K562 (cell line): ENCODE measurements at places on chromosomes 5 and 9. TPM values are rescaled to one million over a fixed set of nuclear protein-coding genes. Genes with fewer than 3 reads are reported as not detected.
A peak's percentile ranks its signal among the peaks of the same experiment; 100 is the strongest.

Gene PKD2L2
- polyA plus RNA-seq = not detected in 2 replicates

Gene PTGDS
- polyA plus RNA-seq = 7.0 and 7.1 TPM in 2 replicates

Gene VCP
- 128 and 140 TPM in 2 replicates for polyA plus RNA-seq

- peak; percentile 31 for DNase-seq
- peaks cover 11% of the 10 kb centered on the region; the same call in 2 of the 3 replicates for H3K4me1 ChIP-seq
- no peak overlapping the region for H3K27ac ChIP-seq
- H3K27me3 ChIP-seq = peaks cover 4% of the 10 kb centered on the region; the same call in 1 of the 2 replicates
Measured at GRCh38 chr9:113929634-113930389, 53.7 kb downstream of the ZNF618 start.

GRCh38 chr9:15642369-15642962 lies 89.6 kb downstream of the CCDC171 start:
- no peak overlapping the region for H3K4me3 ChIP-seq
- DNase-seq = peak; percentile 9
- no peaks in the 10 kb centered on the region for H3K27me3 ChIP-seq
- no peaks in the 10 kb centered on the region for H3K36me3 ChIP-seq
- no peak overlapping the region for H3K27ac ChIP-seq
- H3K4me1 ChIP-seq = no peaks in the 10 kb centered on the region

GRCh38 chr9:94779031-94779430 lies 52.5 kb downstream of the AOPEP start:
- H3K4me3 ChIP-seq = no peak overlapping the region
- peak; percentile 49 for DNase-seq
- no peaks in the 10 kb centered on the region for H3K4me1 ChIP-seq
- H3K27me3 ChIP-seq = no peaks in the 10 kb centered on the region
- H3K27ac ChIP-seq = no peak overlapping the region

DNA sequence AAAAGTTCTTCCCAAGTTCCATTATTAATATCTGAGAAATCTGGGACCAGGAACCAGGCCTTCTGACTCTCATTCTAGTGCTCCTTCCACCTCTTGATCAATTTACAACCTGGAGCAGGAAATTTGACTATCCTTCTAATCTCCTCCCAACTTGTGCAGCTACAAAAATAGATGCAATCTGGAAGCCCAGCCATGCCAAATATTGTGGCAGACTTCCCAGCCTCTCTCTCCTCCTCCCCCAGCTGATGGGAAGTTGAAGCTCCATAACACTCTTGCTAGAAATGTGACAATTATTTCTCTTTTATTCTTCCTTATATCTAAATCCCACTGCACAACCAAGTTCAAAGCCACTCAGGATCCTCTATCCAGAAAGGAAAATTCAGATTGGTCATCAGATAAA lies 252.1 kb downstream of the SEC61B start:
- H3K4me3 ChIP-seq = no peak overlapping the region
- H3K36me3 ChIP-seq = no peaks in the 10 kb centered on the region
- no peaks in the 10 kb centered on the region for H3K4me1 ChIP-seq
- H3K27me3 ChIP-seq = 0 out of 3 replicates have a peak, but pooled peaks cover 2% of the 10 kb centered on the region
- no peak for DNase-seq
